H7 (cell line): ENCODE measurements at places on chromosomes 4 and X.

GRCh38 chrX:133985164-133985966, at the start of gene GPC3:
Gene GPC3, minus strand, starts transcription at chrX:133985594.
- DNase-seq = peak; percentile 93

DNA sequence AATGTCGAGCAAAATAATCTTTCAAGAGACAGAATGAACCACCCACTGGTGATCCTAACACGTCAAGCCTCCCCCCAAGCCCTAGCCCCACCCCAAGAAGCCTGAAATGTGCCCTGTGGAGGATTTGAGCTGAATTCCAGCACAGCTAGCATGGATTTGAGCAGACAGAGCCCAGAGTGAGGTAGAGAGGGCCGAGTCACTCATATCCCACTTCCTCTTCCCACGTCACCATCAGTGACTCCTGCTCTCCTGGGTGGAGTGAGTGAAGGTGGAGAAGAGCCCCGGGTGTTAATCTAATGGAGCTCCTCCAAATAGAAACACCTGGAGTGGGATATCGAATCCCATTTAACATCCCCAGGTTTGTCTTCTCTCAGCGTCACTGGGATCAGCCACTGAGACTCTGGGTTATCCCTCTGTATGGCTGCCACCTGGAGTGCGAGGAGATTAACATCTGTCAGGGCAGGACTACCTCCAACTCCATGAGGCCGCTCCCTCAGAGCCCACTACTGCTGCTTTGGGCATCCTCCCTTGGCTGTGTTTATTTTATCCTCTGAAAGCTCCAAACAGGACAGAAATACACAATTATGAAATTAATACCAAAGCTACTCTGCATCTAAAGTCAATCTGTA, 136.6 kb downstream of the NWD2 start:
- peak; percentile 31 for DNase-seq

DNA sequence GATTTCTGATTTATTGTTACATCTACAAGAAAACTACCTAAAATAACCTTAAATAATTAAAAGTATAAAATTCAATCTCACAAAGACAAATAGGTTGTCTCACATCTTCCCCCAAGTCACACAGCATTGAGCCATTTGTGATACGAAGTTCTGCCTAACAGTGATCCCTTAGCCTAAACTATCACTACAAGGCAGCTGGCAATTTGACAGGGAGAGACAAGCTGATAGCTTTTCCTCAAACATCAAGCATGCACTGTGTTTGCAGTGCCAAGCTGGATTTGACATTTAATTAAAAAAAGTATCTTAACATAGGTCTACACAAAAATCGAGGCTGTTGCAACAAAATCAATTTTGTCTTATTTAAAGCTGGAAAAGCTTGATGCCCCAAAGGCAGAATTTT, 464.7 kb upstream of the TRAM1L1 start:
- no peak for DNase-seq

GRCh38 chrX:74492720-74493201, 71.5 kb downstream of the SLC16A2 start:
- no peak for DNase-seq

GRCh38 chr4:148795156-148795864, 353.1 kb upstream of the NR3C2 start:
- DNase-seq = peak; percentile 2

- DNase-seq = no peak
Observed at GRCh38 chr4:101967697-101968346, 177.3 kb downstream of the BANK1 start.
